ENCODE measurements at places on chromosomes 1 and 21.

GRCh38 chr1:57422271-57423134, 1.4 kb downstream of the DAB1 start:
- no peak overlapping the region for H3K27ac ChIP-seq
- H3K36me3 ChIP-seq: no peaks in the 10 kb centered on the region
- H3K4me1 ChIP-seq: peaks cover 6% of the 10 kb centered on the region
- no peak for DNase-seq
- peak overlapping the region; percentile 35 for H3K4me3 ChIP-seq

DNA sequence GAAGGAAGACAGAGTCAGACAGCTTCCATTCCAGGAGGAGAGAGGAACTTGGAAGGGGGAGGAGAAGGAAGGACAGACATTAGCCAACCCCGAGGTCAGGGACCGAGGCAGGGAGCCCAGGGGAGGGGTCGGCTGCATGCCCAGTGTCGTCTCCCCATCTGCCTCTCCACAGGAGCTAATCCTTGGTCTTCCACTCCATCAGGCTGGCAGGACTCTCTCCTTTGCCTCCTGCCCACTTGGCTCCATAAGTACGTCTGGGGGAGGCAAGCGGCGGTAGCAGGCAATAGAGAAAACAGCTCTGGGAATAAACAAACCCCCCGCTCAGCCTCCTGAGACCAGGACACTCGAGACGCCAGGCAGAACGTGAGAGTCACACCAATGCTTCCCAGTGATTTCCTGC, 71.3 kb downstream of the GRIK3 start:
- no peaks in the 10 kb centered on the region for H3K4me1 ChIP-seq
- no peak overlapping the region for H3K4me3 ChIP-seq

DNA sequence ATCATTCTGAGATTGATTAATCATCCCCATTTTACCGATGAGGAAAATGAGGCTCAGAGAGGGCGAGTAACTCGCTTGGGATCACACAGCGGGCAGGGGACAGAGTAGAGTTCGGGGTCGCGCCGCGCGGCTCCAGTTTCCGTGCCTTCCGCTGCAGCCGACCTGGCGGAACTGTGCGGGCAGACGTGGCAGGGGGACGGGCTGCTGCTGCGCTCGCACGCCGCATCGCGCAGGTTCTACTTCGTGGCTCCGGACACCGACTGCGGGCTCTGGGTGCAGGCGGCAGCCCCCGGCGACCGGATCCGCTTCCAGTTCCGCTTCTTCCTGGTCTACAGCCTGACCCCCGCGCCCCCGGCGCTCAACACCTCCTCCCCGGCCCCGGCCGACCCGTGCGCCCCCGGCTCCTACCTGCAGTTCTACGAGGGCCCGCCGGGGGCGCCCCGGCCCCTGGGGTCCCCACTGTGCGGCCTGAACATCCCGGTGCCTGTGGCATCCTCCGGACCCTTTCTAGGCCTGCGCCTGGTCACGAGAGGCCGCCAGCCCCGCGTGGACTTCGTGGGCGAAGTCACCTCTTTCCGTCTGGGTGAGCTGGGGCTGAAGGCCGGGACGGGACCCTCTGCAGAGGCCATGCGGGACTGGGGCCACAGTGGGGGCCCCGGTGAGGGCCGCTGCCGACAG, 2.3 kb downstream of the LDLRAD2 start:
- no peak for DNase-seq
- H3K27me3 ChIP-seq: no peaks in the 10 kb centered on the region
- H3K27ac ChIP-seq: no peak overlapping the region
- H3K4me3 ChIP-seq: no peak overlapping the region
- H3K4me1 ChIP-seq: peaks cover 6% of the 10 kb centered on the region

DNA sequence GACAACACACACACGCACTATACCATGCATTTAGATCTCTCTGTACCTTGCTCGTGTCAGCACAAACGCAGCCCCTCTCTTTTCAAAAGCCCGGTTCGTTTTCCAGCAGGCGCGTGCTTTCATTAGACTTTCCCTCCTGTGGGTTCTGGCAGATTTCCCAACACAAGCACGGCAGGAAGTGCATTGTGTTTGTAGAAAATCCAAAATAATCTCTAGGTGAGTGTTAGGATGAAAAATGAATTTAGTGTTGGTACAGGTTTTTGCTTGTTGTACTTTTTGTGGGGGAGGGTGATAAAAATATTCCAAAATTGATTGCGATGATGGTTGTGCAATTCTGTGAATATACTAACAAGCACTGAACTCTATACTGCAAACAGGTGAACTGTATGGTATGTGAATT, 54.1 kb upstream of the POFUT2 start:
- H3K27ac ChIP-seq: no peak overlapping the region
- no peak overlapping the region for H3K4me3 ChIP-seq
- no peaks in the 10 kb centered on the region for H3K36me3 ChIP-seq
- H3K4me1 ChIP-seq: peaks cover 5% of the 10 kb centered on the region
- H3K27me3 ChIP-seq: no peaks in the 10 kb centered on the region

DNA sequence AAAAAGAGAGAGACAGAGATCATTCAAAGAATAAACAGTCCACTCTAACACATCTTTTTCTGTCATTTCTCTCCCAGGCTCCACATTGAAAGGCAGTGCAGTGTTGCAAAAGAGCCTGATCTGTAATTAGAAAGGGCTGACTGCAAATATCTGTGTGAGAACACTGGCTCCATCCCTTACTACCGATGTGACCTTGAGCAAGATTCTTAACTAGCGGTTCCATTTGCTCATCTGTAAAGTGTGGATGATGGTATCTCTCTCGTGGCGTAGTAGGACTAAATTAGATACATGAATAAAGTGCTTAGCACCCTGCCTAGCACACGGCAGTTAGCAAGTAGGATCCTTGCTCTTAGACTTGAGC, 26.9 kb upstream of the SLC44A3 start:
- DNase-seq: no peak
- H3K27me3 ChIP-seq: no peaks in the 10 kb centered on the region
- H3K27ac ChIP-seq: no peak overlapping the region
- no peak overlapping the region for H3K4me3 ChIP-seq
- H3K36me3 ChIP-seq: no peaks in the 10 kb centered on the region

DNA sequence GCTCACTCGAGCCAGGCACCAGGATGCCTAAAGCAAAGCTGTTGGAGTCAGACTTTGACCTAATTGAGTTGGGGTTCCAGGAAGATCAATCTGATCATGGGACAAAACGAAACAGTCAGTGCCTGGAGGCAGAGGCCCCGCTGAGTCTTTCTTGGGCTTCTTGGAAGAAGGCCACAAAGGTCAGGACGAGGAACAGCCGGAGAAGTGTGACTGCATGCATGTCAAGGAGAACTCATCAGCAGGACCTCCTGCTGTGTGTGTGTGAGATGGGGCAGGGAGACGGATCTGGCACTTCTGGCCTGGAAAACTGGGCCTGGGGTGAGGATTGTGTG, 190.8 kb downstream of the CAMTA1 start:
- DNase-seq: no peak
- no peak overlapping the region for H3K27ac ChIP-seq
- H3K27me3 ChIP-seq: no peaks in the 10 kb centered on the region
- no peaks in the 10 kb centered on the region for H3K4me1 ChIP-seq

- no peaks in the 10 kb centered on the region for H3K36me3 ChIP-seq
- H3K27ac ChIP-seq: no peak overlapping the region
- no peaks in the 10 kb centered on the region for H3K27me3 ChIP-seq
- no peaks in the 10 kb centered on the region for H3K4me1 ChIP-seq
- DNase-seq: no peak
These were observed 59.1 kb downstream of the HFM1 start for GRCh38 chr1:91345395-91346005.

- no peak overlapping the region for H3K4me3 ChIP-seq
- H3K36me3 ChIP-seq: no peaks in the 10 kb centered on the region
- no peaks in the 10 kb centered on the region for H3K27me3 ChIP-seq
- no peaks in the 10 kb centered on the region for H3K4me1 ChIP-seq
These were observed 111.7 kb downstream of the NMNAT2 start for GRCh38 chr1:183306317-183307042.

GRCh38 chr1:214364386-214364785, 83.4 kb downstream of the SMYD2 start:
- H3K36me3 ChIP-seq: peaks cover 42% of the 10 kb centered on the region
- H3K4me1 ChIP-seq: no peaks in the 10 kb centered on the region
- no peak overlapping the region for H3K27ac ChIP-seq
- no peak for DNase-seq
- no peaks in the 10 kb centered on the region for H3K27me3 ChIP-seq
- no peak overlapping the region for H3K4me3 ChIP-seq

GRCh38 chr1:212242288-212242984, 42.8 kb upstream of the PPP2R5A start:
- no peaks in the 10 kb centered on the region for H3K36me3 ChIP-seq
- DNase-seq: no peak
- H3K4me1 ChIP-seq: no peaks in the 10 kb centered on the region
- no peak overlapping the region for H3K27ac ChIP-seq
- H3K27me3 ChIP-seq: no peaks in the 10 kb centered on the region
- no peak overlapping the region for H3K4me3 ChIP-seq

GRCh38 chr1:174158767-174159251, 511 bp upstream of the RABGAP1L start:
- H3K4me1 ChIP-seq: peaks cover 12% of the 10 kb centered on the region
- no peaks in the 10 kb centered on the region for H3K27me3 ChIP-seq
- DNase-seq: no peak

GRCh38 chr1:48499211-48499735, 27.3 kb upstream of the SPATA6 start:
- H3K4me3 ChIP-seq: no peak overlapping the region
- no peaks in the 10 kb centered on the region for H3K36me3 ChIP-seq
- H3K4me1 ChIP-seq: peaks cover 3% of the 10 kb centered on the region
- no peak for DNase-seq
- no peaks in the 10 kb centered on the region for H3K27me3 ChIP-seq

- no peak overlapping the region for H3K4me3 ChIP-seq
- no peak for DNase-seq
- H3K27ac ChIP-seq: peak overlapping the region; percentile 83
- peaks cover 83% of the 10 kb centered on the region for H3K4me1 ChIP-seq
These were observed 33.0 kb downstream of the EPHA2 start for GRCh38 chr1:16122916-16123315.

GRCh38 chr1:103942029-103942428, 192.3 kb downstream of the AMY1C start:
- DNase-seq: no peak
- no peaks in the 10 kb centered on the region for H3K4me1 ChIP-seq
- H3K4me3 ChIP-seq: no peak overlapping the region

DNA sequence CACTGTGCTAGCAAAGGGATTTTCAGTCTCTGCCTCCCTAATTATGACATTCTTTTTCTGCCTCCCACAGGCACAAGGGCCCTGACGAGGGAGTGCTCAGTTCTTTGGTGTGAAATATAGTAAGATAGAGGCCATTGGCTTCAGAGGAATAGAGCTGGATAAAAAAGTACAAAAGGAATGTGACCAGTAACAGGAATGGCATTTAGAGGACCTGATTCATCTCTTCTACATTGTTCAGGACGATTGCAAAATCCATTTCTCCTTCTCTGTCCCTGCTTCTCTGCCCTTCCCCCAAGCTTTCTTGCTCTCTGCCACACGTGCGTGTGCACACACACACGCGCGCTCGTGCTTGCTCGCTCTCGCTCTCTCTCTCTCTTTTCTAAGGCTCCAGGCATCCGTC, 668.2 kb downstream of the KIF26B start:
- H3K36me3 ChIP-seq: no peaks in the 10 kb centered on the region
- no peaks in the 10 kb centered on the region for H3K27me3 ChIP-seq
- H3K27ac ChIP-seq: no peak overlapping the region
- no peaks in the 10 kb centered on the region for H3K4me1 ChIP-seq

GRCh38 chr1:109314795-109315194, 8.0 kb upstream of the MYBPHL start:
- no peaks in the 10 kb centered on the region for H3K4me1 ChIP-seq
- H3K36me3 ChIP-seq: no peaks in the 10 kb centered on the region

DNA sequence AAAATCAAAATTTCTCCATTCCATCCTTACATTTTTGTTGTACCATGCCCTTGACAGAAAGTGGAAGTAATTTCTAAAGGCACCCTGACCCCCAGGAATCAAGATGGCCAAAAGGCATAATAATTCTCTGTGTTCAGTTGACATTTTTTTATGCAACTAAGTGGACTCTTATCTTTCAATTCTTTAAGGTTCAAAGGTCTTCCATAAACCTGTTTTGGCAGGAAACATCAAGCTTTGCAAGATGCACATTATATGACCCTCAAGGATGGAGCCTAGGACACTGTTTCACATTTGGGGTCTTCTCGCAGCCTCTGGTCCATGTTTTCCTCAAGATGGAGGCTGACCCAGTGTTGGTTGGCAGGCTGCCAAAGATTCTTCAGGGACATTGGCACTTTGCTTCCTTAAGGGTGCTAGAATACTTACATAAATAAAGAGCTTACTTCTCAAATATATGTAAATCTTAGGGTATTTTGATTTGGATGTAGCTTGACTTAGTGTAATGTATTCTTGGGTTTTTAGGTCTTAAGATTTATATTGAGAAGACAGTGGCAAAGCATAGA, 48.0 kb upstream of the COG2 start:
- no peak overlapping the region for H3K27ac ChIP-seq
- no peaks in the 10 kb centered on the region for H3K36me3 ChIP-seq
- H3K27me3 ChIP-seq: peaks cover 13% of the 10 kb centered on the region
- H3K4me1 ChIP-seq: no peaks in the 10 kb centered on the region
- no peak overlapping the region for H3K4me3 ChIP-seq
- DNase-seq: no peak

- no peak for DNase-seq
- no peaks in the 10 kb centered on the region for H3K36me3 ChIP-seq
- H3K27me3 ChIP-seq: no peaks in the 10 kb centered on the region
- no peak overlapping the region for H3K27ac ChIP-seq
- no peak overlapping the region for H3K4me3 ChIP-seq
These were observed 26.3 kb downstream of the RGS2 start for GRCh38 chr1:192835116-192835515.

- no peak overlapping the region for H3K27ac ChIP-seq
- no peak overlapping the region for H3K4me3 ChIP-seq
- no peaks in the 10 kb centered on the region for H3K27me3 ChIP-seq
- no peaks in the 10 kb centered on the region for H3K36me3 ChIP-seq
These were observed 374.7 kb upstream of the DAB1 start for GRCh38 chr1:57798543-57798942.

DNA sequence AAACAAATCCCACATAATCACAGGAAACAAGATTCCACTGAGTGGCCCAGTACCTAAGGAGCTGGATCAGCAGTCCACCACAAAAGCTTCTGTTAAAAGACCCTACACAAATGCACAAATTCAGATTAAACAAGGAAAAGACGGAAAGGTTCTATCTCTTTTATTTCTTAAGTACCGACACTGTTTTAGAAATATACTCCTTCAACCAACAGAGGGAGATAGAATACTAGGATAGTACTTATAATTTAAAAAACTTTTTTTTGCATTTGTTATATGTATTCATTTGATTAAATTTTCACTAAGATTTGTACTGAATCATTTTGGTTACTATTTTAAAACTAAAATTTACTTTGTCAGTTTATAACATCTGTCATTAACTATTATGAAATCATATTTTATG, 12.5 kb downstream of the CDC7 start:
- no peak overlapping the region for H3K4me3 ChIP-seq
- no peaks in the 10 kb centered on the region for H3K27me3 ChIP-seq
- H3K4me1 ChIP-seq: no peaks in the 10 kb centered on the region
- peaks cover 57% of the 10 kb centered on the region for H3K36me3 ChIP-seq

DNA sequence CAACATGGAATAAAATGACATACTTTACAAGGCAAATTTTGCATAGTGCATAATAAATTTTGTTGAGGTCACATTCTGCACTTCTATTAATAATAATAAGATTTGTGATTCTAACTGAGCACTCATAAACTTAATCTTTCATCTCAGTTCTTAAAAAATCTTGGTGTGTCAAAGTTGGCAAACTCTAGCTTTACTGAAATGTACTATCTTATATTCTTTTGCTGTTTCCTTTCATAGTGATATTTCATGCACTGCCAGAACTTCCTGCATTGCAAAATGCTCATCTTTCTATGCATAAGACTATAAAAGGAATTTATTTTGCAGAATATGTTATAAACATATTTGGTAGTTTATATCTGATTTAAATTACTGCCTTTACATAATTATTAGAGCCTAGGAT, 797.6 kb downstream of the ADGRL2 start:
- DNase-seq: no peak
- H3K27me3 ChIP-seq: no peaks in the 10 kb centered on the region
- H3K4me3 ChIP-seq: no peak overlapping the region
